ENCODE measurements at places on chromosomes 11 and 22.

GRCh38 chr11:77071671-77072605 is 5.2 kb downstream of the CAPN5 start:
- no peak for DNase-seq

DNA sequence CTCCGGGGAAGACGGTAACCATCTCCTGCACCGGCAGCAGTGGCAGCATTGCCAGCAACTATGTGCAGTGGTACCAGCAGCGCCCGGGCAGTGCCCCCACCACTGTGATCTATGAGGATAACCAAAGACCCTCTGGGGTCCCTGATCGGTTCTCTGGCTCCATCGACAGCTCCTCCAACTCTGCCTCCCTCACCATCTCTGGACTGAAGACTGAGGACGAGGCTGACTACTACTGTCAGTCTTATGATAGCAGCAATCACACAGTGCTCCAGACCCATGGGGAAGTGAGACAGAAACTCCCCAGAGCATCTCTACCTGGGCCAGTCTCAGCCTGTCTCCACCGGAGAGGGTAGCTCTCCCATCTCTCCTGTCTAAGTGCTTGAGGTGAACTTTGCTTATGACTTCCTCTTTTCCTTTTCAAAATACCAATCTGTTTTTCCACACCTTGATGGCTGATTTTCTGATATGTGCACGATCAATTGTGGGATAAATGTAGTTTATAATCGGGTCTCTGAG is 48.5 kb upstream of the VPREB1 start:
- DNase-seq, result no peak

- DNase-seq, result no peak
Observed at GRCh38 chr22:28006271-28006670, 87.2 kb upstream of the PITPNB start.

GRCh38 chr11:75558939-75559843 is 2.9 kb upstream of the SERPINH1 start:
- DNase-seq, result no peak
